ENCODE measurements at places on chromosomes 11 and 22. TPM values are rescaled to one million over a fixed set of nuclear protein-coding genes. Genes with fewer than 3 reads are reported as not detected.
A peak's percentile ranks its signal among the peaks of the same experiment; 100 is the strongest.

DNA sequence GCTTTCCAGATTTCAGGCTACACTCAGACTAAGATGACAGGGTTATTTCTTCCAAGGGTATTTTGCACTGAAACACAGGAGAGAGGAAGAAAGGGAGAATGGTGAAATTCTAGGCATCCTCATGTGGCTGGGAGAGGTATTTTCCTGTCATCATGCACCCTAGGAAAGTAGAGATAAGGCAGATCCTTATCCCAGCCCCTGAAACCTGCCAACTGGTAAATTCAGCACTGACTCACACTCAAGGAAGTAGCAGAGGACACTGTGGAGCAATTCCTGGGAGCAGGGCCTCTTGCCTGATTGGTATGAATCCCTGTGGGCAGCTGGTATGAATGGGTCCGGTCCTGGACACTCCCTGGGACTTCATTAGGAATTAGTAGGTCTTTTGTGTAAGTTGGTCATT lies 37.6 kb upstream of the SLC5A1 start:
- no peaks in the 10 kb centered on the region for H3K27me3 ChIP-seq
- H3K36me3 ChIP-seq = no peaks in the 10 kb centered on the region
- H3K4me3 ChIP-seq = no peak overlapping the region
- DNase-seq = no peak
- H3K4me1 ChIP-seq = no peaks in the 10 kb centered on the region

GRCh38 chr11:10275714-10276113 lies 18.3 kb downstream of the SBF2 start:
- no peak overlapping the region for H3K27ac ChIP-seq
- H3K4me1 ChIP-seq = peaks cover 3% of the 10 kb centered on the region
- no peaks in the 10 kb centered on the region for H3K27me3 ChIP-seq

DNA sequence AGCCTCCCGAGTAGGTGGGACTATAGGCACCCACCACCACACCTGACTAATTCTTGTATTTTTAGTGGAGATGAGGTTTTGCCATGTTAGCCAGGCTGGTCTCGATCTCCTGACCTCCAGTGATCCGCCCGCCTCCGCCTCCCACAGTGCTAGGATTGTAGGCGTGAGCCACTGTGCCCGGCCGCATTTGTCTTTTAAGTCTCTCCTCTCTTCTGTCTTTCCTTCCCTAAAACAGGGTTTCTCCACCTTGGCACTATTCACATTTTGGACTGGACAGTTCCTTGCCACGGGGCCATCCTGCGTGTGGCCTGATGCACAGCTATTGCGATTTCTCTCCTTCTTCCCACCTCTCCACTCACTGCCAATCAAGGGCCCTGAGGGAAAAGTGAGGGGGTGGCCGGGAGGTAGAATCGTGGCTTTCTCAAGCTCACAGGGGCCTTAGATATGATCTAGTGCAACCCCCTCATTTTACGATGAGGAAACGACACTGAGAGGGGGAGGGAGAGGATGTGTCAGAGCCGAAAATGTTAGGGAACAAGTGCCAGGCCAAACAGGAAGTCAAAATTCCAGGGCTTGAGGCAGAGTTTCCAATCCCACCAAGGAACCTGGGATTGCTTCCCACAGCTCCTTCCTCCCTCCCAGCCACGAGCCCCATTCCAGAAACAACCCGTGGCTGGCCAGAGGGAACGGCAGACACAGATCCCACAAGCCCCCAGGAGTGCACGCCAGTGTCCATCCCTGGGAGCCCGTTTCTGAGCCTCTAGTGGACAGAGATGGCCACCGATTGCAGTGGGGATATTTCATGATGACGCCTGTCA lies 21.2 kb downstream of the SCGB1A1 start:
- DNase-seq = peak; percentile 71
- H3K27ac ChIP-seq = no peak overlapping the region
- no peak overlapping the region for H3K4me3 ChIP-seq
- H3K4me1 ChIP-seq = no peaks in the 10 kb centered on the region
- H3K36me3 ChIP-seq = no peaks in the 10 kb centered on the region

GRCh38 chr11:70918242-70918641 lies 334.1 kb downstream of the SHANK2 start:
- peaks cover 3% of the 10 kb centered on the region for H3K4me1 ChIP-seq
- no peaks in the 10 kb centered on the region for H3K27me3 ChIP-seq
- no peak overlapping the region for H3K27ac ChIP-seq
- DNase-seq = no peak

DNA sequence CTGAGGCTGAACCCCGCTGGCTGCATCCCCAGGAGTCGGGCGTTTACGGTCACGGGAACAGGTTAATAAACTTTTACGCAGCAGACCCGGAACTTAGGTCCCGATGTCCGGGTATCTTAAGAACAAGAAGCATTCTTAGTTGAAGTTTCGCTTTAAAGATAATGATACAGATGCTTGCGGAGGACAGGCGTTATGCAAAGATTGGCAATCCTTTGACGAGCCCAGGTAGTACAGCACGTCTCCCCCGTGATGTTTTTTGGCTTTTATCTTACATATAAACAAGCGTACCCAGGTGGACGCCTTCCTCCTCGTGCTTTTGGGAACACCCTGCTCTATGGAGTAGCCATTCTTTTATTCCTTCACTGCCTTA lies 871 bp upstream of the TOLLIP start:
- H3K4me1 ChIP-seq = peaks cover 6% of the 10 kb centered on the region
- H3K27me3 ChIP-seq = no peaks in the 10 kb centered on the region
- no peaks in the 10 kb centered on the region for H3K36me3 ChIP-seq
- H3K27ac ChIP-seq = no peak overlapping the region

GRCh38 chr11:113881856-113882255 lies 6.5 kb upstream of the USP28 start:
- no peaks in the 10 kb centered on the region for H3K4me1 ChIP-seq
- DNase-seq = no peak
- no peak overlapping the region for H3K4me3 ChIP-seq
- H3K27ac ChIP-seq = no peak overlapping the region
- H3K27me3 ChIP-seq = no peaks in the 10 kb centered on the region
- H3K36me3 ChIP-seq = no peaks in the 10 kb centered on the region

GRCh38 chr11:20597154-20597679 lies 2.2 kb upstream of the SLC6A5 start:
- no peaks in the 10 kb centered on the region for H3K4me1 ChIP-seq
- DNase-seq = no peak
- peak overlapping the region; percentile 7 for H3K4me3 ChIP-seq
- no peak overlapping the region for H3K27ac ChIP-seq

GRCh38 chr11:93131709-93132108 lies 66.1 kb downstream of the SLC36A4 start:
- no peaks in the 10 kb centered on the region for H3K27me3 ChIP-seq
- H3K4me1 ChIP-seq = no peaks in the 10 kb centered on the region
- no peaks in the 10 kb centered on the region for H3K36me3 ChIP-seq
- no peak overlapping the region for H3K4me3 ChIP-seq
- peak; percentile 3 for DNase-seq

GRCh38 chr11:78438298-78438975 lies 20.8 kb upstream of the GAB2 start:
- H3K36me3 ChIP-seq = no peaks in the 10 kb centered on the region
- no peaks in the 10 kb centered on the region for H3K27me3 ChIP-seq
- no peak overlapping the region for H3K27ac ChIP-seq

GRCh38 chr11:5626196-5626595 lies 1.4 kb downstream of the TRIM34 start:
- no peak overlapping the region for H3K4me3 ChIP-seq
- H3K27ac ChIP-seq = no peak overlapping the region
- H3K36me3 ChIP-seq = no peaks in the 10 kb centered on the region
- H3K27me3 ChIP-seq = no peaks in the 10 kb centered on the region
- no peak for DNase-seq

DNA sequence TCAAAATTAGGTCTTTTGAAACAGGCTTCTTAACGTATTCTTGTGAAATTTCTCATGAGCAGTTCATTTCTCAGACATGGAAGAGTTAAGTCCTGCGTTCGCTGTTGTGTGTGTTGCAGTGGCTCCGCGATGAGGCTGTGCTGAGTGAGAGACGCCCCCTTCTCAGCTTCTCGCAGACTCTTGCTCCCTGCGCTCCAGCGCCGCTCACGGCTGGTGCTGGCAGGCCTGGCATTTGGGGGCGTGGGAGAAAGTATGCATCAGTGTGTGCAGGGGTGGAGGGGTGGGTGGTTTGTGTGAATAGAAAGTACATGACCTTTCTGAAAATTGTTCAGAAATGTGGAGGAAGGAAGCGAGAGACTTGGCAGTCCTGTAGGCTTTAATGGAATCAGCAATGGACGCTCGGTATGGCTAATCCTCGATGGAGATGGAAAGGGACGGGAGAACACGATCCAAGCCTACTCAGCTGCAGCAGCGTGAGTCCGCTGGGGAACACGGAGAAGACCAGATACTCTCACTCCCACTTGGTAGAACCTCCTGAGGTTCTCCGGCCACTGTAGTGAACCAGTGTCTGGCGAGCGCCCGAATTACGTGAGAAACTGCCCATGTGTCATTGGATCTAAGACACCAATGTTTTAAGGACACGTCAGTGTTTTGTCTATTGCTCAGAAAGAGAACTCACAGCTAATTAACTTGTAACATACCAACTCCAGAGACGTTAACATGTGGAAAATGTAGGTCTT lies 5.9 kb downstream of the TAB1 start:
- H3K4me1 ChIP-seq = peaks cover under 1% of the 10 kb centered on the region
- H3K27me3 ChIP-seq = no peaks in the 10 kb centered on the region
- H3K36me3 ChIP-seq = no peaks in the 10 kb centered on the region
- H3K4me3 ChIP-seq = no peak overlapping the region
- H3K27ac ChIP-seq = no peak overlapping the region

DNA sequence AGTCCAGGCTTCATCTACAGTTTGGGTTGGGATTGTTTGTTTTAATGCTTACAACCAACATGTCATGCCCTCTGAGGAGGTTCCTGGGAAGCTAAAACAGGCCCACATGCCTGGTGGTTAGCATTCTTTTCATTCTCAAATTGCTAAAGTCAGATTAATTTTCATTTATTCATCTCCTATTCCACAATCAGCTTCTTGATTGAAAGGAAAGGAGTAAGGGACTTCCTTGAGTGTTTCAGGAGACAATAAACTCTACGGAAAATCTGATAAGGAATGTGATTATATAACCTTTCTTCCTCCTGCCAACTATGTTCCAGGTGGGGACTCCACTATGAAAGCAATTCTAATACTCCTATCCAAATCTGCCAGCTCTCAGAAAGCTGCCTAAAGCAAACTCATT lies 30.8 kb downstream of the MRTFA start:
- no peaks in the 10 kb centered on the region for H3K36me3 ChIP-seq
- no peak overlapping the region for H3K4me3 ChIP-seq
- peaks cover 28% of the 10 kb centered on the region for H3K4me1 ChIP-seq
- H3K27me3 ChIP-seq = no peaks in the 10 kb centered on the region
- peak; percentile 42 for DNase-seq

GRCh38 chr11:35735903-35736302 lies 73.3 kb downstream of the TRIM44 start:
- no peak overlapping the region for H3K4me3 ChIP-seq
- H3K27me3 ChIP-seq = no peaks in the 10 kb centered on the region
- no peak overlapping the region for H3K27ac ChIP-seq

DNA sequence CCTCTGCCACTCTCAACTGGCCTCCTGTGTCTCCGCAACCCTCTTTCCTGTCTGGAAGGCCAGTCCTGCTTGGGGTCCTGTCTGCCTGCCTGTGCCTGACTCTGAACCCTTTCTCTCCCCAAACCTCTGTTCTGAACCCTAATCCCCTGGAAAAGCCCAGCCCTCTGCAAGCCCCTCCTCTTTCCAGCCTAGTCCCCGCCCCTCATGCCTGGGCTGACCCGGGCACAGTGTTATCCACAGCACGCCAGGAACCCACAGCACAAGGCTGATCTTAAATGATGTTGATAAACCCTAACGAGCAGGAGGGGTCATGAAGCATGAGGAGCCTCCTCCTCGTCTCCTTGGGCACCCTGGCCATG lies at the start of gene IFITM10:
Gene IFITM10 (minus strand): TSS at position 115 of the 359 bp plus-strand sequence. CDS start 153 bp downstream, outside the sequence.
- H3K27me3 ChIP-seq = peaks cover 44% of the 10 kb centered on the region
- H3K4me3 ChIP-seq = no peak within 1 kb of the TSS
- peaks cover 5% of the 10 kb centered on the region for H3K4me1 ChIP-seq
- no peak within 1 kb of the TSS for H3K27ac ChIP-seq
- peaks cover 5% of the 10 kb centered on the region for H3K36me3 ChIP-seq

- peak within 1 kb of the TSS; percentile 49 for H3K27ac ChIP-seq
- peaks cover 20% of the 10 kb centered on the region for H3K4me1 ChIP-seq
- peak; percentile 65 for DNase-seq
- peak within 1 kb of the TSS; percentile 46 for H3K4me3 ChIP-seq
- no peaks in the 10 kb centered on the region for H3K27me3 ChIP-seq
- no peaks in the 10 kb centered on the region for H3K36me3 ChIP-seq
Measured at GRCh38 chr11:126282736-126283591, at the start of gene TIRAP. Gene TIRAP (plus strand): TSS chr11:126283093. CDS start chr11:126290895, 7,802 bp downstream.

GRCh38 chr11:43548916-43549315 lies 131.6 kb upstream of the HSD17B12 start:
- H3K4me1 ChIP-seq = peaks cover 20% of the 10 kb centered on the region
- no peak for DNase-seq
- peaks cover 11% of the 10 kb centered on the region for H3K27me3 ChIP-seq

- no peak for DNase-seq
- peaks cover 30% of the 10 kb centered on the region for H3K4me1 ChIP-seq
- no peaks in the 10 kb centered on the region for H3K36me3 ChIP-seq
- H3K27ac ChIP-seq = no peak overlapping the region
Measured at GRCh38 chr11:104433751-104434150, 269.8 kb upstream of the PDGFD start.

DNA sequence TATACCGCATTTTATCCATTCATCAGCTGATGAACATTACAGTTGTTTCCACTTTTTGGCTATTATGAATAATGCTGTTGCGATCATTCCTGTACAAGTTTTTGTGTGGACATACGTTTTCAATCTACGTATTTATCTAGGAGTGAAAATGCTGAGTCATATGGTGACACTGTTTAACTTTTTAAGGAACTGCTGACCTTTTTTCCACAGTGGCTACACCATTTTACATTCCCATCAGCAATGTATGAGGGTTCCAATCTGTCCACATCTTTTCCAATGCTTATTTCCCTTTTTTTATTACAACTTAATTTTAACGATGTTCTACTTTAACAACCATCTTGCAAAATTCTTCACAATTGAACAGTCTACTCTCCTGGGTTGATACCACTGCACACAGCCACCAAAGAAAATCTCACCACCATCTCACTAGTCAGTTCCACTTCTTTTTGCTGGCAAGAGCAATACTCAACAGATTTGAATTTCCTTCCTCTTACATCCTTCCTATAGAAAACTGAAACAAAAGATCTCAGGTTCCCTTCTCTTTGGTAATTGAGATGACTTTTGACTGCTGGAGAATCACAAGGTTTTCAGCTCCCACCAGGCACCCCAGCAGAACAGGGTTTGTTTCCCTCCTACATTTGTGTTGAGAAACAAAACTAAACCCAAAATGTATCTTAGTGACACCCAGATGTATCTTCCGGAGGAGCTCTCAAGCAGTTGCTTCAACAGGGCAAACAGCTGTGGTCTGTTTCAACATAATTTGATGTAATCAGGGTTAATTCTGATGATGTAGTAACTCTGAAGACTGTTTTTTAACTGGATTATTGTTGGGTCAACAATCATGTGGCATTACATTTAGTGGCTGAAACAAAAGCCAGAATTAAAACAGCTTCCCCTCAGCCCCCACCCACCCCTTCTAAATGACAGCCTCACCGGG lies 7.0 kb upstream of the GAB2 start:
- peak; percentile 82 for DNase-seq
- no peaks in the 10 kb centered on the region for H3K36me3 ChIP-seq
- peaks cover 22% of the 10 kb centered on the region for H3K4me1 ChIP-seq
- H3K27me3 ChIP-seq = no peaks in the 10 kb centered on the region
- H3K27ac ChIP-seq = no peak overlapping the region

The OR5A1 gene
- total RNA-seq = not detected

The LIF gene
- total RNA-seq = 0.39 TPM

The USP2 gene
- 28.3 TPM for total RNA-seq

The MS4A14 gene
- total RNA-seq = not detected

The MS4A12 gene
- total RNA-seq = not detected

The LRRC32 gene
- total RNA-seq = 15.9 TPM

The PRODH gene
- 2.1 TPM for total RNA-seq

The PRR33 gene
- not detected for total RNA-seq

The MGAT3 gene
- total RNA-seq = 38.0 TPM
